ENCODE measurements at places on chromosomes 5 and 9.

DNA sequence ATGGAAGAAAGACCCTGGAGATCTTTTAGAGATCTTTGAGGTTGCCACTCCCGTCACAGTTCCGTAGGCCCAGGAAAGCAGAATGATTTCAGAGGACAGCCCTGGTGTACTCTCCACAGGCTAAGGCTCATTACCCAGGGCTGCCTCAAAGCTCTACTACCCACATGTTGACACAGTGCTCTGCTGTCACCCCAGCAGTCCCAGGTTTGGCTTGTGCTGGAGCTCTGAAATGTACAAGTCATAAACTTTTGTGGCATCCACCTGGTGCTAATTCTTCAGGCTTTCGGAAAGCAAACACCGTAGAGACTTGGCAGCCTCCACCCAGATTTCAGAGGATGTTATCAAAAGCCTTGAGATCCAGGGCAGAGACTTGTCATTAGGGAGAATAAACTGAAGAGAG, 136.5 kb downstream of the MTRR start:
- DNase-seq = no peak

DNA sequence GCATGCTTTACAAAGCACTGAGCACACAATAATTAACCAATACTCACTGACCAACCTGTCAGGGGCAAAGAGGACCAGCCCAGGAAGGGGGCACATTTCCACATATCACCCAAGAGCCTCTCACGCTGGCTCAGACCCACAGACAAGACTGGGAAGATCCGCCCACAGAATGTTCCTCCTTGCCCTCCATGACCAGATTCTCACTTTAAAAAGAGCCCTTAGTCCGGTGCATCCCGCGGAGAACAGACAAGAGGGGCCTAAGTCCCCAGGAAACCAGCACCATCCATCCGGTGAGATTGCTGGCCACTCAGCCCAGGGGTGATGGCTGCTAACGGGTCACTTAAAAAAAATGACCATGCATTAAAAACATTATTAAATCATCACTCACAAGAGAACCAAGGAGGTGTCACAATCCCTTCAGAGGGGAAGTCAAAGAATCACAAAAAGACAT, 32.9 kb downstream of the SEMA4D start:
- DNase-seq = peak; percentile 43

DNA sequence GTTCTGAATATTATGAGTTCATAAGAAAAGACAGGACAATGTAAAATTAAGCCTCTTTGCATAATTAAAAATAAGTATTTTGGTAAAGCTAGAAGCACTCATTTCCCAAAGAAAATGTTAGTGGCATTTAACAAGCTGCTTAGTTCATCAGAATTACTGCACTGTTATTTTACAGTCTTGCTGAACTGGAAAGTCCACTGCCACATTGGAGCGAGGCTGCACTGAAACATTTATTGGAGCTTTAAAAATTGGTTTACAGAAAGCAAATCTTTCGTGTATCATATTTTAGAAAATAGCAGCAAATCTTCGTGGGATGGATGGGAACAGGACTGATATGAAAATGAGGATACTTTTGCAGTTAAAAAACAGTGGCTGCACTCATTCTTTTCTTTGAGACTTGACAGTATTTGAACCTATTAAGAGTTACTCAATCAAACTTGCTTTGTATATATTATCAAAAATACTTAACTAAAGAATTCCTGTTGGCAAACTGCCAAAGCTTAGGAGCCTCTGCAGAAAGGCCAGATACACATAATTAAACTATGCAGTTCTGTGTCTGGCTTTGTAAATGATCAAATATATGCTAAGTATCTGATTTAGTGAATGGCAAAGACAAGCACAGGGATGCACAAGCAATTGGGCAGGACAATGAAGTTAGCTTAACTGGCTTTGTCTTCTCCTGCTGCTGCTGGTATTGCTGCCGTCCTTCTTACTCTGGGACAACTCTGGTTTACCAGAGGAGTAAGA, 16.5 kb upstream of the FBXL7 start:
- no peak for DNase-seq

GRCh38 chr9:77912895-77913693, 118.5 kb downstream of the GNAQ start:
- peak; percentile 42 for DNase-seq

DNA sequence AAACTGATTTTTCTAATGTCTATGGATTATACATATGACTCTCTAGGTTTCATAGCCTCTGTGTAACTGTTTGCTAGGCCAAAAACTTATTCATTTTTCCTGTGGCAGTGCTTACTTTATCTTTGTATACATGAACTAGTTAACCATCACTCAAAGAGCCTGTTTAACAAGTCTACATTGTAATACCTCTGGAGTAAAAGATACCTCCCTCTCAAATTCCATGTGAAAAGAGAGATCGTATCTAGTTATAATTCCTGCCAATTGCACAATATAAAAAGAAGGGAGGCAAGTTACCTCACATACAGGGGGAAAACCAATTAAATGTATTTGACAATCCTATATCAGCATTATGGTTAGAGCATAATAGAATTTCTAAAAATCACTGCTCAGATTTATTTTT, 271.9 kb upstream of the ST8SIA4 start:
- no peak for DNase-seq

GRCh38 chr5:64979531-64979930, 210.8 kb downstream of the CWC27 start:
- DNase-seq = no peak

DNA sequence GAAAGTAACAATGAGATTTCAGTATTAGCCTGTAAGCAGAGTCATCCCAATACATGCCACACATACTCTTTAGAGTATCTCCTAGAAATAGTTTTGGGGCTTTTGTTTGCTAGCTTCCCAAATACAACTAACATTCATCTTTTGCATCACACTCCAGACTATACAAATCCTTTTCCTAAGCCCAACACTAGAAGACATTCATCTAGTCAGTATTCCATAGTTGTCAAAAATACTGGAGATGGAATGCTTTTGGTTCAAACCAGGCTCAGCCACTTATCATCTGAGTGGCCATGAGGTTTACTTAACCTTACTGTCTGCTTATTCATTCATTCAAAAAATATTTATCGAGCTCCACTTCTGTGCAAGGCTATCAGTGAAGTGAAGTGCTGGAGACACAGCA, 205.1 kb upstream of the SGCD start:
- DNase-seq = no peak

Measured in inflammatory macrophage (primary cell).